Umbilical cord (tissue), 2 donors: ENCODE measurements at places on chromosomes 7 and 10. TPM values are rescaled to one million over a fixed set of nuclear protein-coding genes. Genes with fewer than 3 reads are reported as not detected.

ADCK2 gene
- total RNA-seq: 11.8 TPM

C10orf105 gene
- 0.48 TPM for total RNA-seq

GPR22 gene
- 7.0 TPM for total RNA-seq

CTAGE4 gene
- total RNA-seq: 17.8 TPM

NCF1 gene
- not detected for total RNA-seq

FFAR4 gene
- total RNA-seq: 0.96 TPM

VSTM4 gene
- 8.4 TPM for total RNA-seq

PRTFDC1 gene
- 15.9 TPM for total RNA-seq

ARHGEF5 gene
- 5.3 TPM for total RNA-seq

ODAD2 gene
- 6.5 TPM for total RNA-seq

CYP3A7 gene
- 1.2 TPM for total RNA-seq

NUTM2D gene
- 1.7 TPM for total RNA-seq

PLEKHS1 gene
- total RNA-seq: 2.2 TPM

GARIN1A gene
- total RNA-seq: 0.72 TPM

LRMDA gene
- total RNA-seq: 1.7 TPM

ENTPD1 gene
- total RNA-seq: 141 TPM

USP6NL gene
- total RNA-seq: 11.3 TPM

UNCX gene
- not detected for total RNA-seq

STAG3 gene
- 1.9 TPM for total RNA-seq

STEAP2 gene
- total RNA-seq: 22.4 TPM

IL6 gene
- total RNA-seq: 4.1 TPM

TMEM139 gene
- total RNA-seq: 0.72 TPM

SLC26A4 gene
- 0.24 TPM for total RNA-seq

PALD1 gene
- total RNA-seq: 4.8 TPM

CTTNBP2 gene
- 6.3 TPM for total RNA-seq

SPDYE2B gene
- total RNA-seq: 2.6 TPM

GPAM gene
- total RNA-seq: 14.0 TPM

ZNF736 gene
- 49.1 TPM for total RNA-seq

SPDYE6 gene
- total RNA-seq: not detected

VCL gene
- total RNA-seq: 410 TPM

SFMBT2 gene
- total RNA-seq: 11.6 TPM

IRF5 gene
- total RNA-seq: 5.5 TPM

ADGRA1 gene
- not detected for total RNA-seq

OR13A1 gene
- total RNA-seq: 0.72 TPM

AGBL3 gene
- 16.9 TPM for total RNA-seq

SOSTDC1 gene
- 1.9 TPM for total RNA-seq

PIP gene
- not detected for total RNA-seq

SPDYE2 gene
- 2.6 TPM for total RNA-seq

VIPR2 gene
- total RNA-seq: not detected

CARD11 gene
- total RNA-seq: 3.9 TPM

PSMG3 gene
- 11.8 TPM for total RNA-seq

CEP55 gene
- 8.7 TPM for total RNA-seq
